ENCODE measurements at places on chromosomes 1 and 21. TPM values are rescaled to one million over a fixed set of nuclear protein-coding genes. Genes with fewer than 3 reads are reported as not detected.

DNA sequence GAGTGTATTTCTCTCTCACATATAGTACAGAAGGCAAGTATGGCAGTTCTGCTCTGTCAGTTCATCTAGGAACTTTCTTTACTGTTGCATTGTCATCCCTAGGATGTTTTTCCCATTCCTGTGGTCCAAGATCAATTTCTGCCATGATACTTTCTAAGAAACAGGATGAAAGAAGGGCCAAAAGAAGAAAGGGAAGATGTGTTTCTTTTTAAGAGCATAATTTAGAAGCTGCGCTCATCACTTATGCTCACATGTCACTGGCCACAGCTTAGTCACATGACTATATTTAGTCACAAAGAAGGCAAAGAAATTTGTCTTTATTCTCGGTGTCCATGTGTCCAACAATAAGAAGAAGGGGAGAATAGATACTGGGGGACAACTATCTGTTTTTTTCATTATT, 7.0 kb upstream of the MAST2 start:
- no peak for DNase-seq

The FCRL4 gene
- total RNA-seq, result not detected

The OLFM3 gene
- total RNA-seq, result 0.23 TPM

The SERTAD4 gene
- 0.72 TPM for total RNA-seq
